ENCODE measurements at places on chromosomes 11 and 22.

DNA sequence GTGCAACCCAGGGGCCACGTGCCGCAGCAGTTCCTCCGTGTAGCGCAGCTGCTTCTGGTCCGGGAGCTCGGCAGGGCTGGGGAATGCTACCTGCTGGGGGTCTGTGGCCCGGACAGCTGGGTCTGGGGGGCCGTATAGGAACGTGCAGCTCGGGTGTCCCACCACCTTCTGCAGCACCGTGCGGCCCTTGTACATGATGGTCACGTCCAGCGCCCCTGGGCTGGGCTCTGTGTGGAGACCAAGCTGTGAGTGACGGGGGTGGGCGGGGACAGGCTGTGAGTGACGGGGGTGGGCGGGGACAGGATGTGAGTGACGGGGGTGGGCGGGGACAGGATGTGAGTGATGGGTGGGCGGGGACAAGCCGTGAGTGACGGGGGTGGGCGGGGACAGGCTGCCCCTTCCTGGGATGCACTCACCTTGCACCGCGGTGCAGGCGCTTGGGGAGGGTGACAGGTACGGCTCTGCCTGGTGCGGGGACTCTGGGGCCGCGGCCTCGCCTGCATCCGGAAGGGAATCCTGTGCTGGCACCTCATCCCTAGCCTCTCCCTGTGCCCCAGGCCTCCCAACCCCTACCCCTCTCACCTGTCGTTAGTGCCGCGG, 2.3 kb downstream of the IRF7 start:
- peak; percentile 57 for DNase-seq

GRCh38 chr22:40408718-40409612, 38.6 kb downstream of the SGSM3 start:
- DNase-seq = no peak

DNA sequence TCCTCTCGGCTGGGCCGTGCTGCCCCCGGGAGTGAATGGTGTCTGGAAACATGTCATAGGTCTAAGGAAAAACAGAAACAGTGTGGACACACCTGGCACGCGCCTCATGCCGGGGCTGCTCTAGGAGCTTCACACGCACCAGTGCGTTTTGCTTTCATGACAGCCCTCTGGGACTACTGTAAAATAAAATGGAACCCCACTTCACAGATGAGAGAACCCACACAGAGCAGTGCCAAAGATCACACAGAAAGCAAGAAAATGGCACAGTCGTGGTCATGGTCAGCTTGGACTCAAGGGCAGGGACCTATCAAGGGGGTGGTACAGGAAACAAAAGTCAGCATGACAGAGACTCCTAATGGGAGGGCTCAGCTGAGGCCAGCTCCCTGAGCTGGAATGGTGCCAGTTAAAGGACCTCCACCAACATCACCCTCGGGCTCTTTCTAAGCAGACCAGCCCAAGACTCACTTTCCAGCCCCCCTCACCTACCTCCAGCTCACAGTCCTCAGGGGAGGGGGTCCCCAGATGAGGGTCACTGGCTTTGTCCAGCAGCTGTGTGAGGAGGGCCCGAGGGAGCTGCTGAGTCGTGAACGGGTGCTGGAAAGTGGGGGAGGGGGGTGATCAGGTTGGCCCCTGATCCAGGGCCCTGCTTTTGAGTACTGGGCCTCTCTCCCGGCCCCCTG, 3.3 kb downstream of the MAP4K2 start:
- no peak for DNase-seq

DNA sequence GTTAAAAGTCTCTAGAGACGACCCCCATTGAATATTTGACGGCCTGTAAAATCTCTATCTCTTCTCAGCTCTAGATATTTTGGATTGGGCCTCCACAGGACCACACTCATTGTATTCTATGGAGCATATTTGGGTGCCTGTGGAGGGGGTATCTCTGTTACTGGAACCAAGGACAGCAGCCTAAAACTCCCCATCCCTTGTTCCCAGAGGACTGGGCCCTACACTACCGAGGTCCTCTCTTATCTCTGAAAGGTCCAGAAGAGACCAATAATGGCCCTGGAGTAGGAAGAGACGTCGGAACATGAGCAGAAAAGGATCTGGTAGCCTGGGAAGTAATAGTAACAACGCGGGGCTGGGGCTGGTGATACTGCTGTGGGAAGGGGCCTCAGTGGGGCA, 542 bp downstream of the HPS4 start:
- DNase-seq = no peak

DNA sequence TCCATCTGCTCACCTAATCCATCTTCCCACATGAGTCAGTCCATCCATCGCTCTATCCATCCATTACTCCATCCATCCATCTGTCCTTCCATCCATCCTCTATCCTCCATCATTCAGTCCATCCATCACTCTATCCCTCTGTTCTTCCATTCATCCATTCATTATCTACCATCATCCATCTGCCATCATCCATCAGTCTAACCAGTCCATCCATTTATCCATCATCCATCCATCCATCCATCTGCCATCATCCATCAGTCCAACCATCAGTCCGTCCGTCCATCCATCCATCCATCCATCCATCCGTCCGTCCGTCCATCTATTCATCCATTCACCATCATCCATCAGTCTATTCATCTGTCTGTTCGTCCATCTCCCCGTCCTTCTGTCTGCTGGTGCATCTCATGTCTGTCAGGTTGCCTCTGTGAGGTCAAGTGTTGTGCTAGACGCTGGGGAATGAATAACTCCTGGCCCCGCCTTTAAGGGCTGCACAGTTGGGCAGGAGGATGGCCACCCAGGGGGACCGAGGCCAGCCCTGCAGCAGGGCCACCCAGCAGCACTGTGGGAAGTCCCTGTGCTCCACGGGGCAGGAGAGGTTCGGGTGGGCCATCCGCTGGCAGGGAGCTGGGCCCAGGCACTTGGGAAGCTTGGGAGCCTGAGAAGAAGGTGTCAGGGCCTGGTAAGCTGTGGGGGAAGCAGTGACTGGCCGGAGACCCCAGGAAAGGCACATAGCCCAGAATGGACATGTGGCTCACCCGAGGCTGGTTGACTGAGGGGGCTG, 137.1 kb downstream of the CTTN start:
- no peak for DNase-seq

GRCh38 chr11:76670485-76671236, at the start of gene LRRC32:
LRRC32 (minus strand) TSS chr11:76670747; CDS start chr11:76665954, 4,793 bp downstream.
- peak; percentile 85 for DNase-seq

GRCh38 chr11:41970681-41971080, 511.2 kb upstream of the LRRC4C start:
- DNase-seq = no peak

DNA sequence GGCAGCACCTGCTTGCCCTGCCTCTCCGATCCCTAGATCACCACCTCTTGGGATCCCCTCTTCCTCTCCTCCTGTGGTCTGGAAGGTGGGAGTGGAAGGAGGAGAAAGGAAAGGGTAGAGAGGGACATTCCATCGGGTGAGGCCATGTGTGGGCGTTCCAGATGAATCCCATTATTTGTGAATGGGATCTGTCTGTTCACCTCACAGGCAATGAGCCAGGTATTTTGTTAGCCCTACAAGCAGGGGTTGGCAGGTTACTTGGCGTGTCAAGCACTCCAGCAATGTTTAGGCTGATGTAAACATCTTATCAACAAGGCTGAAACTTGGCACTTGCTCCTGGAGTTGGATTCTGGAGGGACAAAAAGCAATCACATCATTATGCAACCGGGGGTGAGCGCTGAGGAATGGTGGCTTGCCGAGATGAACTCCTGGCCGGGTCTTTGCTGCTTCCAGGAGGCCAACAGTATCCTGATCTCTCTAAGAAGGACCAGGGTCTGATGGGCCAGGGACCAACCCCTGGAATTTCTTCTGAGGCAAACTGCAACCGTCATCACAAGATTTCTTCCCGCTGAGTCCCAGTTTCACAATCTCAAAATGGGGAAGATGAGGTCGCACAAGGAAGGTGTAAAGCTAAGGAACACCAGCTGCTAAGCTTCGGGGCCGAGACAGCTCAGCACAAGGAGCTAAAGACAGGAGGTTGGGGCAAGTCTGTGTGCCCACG, 7.8 kb downstream of the ADAMTS8 start:
- peak; percentile 72 for DNase-seq

- DNase-seq = no peak
These were observed 342.3 kb downstream of the CADM1 start for GRCh38 chr11:115161876-115162275.

- no peak for DNase-seq
These were observed 25.1 kb upstream of the PLAAT3 start for GRCh38 chr11:63639199-63639832.

DNA sequence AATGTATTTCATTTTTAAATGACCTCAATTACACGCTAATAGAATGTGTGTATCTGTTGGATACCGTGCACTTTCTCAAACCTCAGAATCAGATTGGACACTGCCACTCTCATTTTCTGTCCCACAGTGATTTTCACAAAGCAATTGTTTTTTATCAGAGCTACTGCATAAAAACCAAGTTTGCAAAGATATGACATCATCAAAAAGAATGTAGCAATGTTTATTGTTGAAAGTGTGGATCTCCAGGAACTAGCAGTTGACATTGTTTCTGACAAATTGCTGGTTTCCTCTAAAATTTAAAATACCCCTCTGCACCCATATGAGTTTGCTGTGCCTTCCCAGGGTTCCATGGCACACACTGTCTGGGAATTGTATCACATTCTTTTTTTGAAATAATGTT, 362.7 kb upstream of the DDI1 start:
- no peak for DNase-seq

- peak; percentile 26 for DNase-seq
These were observed 23.8 kb upstream of the FZD4 start for GRCh38 chr11:86978756-86979608.

DNA sequence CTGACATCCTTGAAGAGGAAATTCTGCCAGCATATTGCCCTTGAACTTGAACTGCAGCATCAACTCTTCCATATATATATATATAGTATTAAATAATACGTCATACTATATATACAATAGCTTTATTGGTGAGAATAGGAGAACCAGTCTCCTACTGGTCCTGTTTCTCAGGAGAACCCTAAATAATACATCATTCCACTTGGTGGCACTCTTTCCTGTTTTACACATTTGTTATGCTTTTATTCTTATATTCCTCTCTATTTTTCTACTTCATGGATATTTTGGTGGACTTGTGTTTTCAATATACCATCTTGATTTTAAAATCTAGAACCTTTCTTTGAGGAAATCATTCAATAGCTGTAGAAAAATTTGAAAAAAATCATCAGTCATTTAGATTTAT, 193.3 kb downstream of the TRPC6 start:
- no peak for DNase-seq

DNA sequence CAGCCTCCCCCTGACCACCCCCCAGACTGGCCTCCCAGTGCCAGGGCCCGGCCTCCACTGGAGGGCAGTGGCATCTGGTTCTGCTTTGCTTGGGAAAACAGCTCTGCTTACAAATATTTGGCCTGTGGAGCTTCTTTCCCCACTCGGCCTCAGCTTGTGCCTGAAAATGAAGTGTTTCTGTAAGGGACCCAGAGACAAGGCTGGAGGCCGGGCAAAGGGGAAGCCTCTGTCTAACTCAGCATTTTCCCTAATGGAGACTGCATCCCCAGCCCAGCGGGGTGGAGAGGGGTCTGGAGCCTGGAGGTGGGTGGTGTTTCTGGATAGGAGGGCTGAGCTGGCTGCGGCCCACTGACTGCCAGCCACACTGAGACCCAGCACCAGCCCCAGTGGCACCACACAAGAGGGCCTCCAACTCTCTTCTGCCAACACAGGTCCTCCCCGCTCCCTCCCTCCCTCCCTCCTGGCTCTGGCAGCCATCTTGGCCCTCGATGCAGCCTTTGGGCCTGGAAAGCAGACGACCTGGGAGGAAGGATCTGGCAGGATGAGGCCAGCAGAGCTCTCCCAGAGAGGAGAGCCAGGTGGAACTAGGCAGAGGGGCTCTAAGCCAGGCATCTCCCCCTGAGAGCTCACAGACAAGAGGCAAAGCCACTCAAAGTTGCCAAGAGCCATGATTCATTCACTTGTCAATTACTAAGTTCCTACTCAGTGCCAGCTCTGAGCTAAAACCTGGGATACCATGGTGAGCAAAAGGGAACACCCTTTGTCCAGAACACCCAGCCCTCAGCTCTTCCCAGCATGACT, 77.1 kb upstream of the CD82 start:
- DNase-seq = no peak

DNA sequence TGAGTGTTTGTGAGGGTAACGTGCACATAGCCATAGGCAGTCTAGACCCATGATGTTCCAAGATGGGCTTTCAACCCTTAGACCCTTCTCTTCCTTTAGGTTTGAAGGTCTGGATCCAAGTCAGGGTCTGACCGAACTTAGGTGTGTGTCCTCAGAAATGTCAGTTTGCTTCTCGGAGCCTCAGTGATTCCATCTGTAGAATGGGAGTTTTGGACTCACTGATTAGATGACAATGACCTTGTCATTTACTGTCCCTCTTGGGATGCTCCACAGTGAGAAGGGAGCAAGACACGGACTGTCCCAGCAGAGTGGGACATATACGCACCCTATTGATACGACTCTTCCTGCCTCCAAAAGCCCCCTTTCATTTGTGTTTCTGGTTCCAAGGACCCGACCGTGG, 37.7 kb downstream of the ANO1 start:
- DNase-seq = no peak

DNA sequence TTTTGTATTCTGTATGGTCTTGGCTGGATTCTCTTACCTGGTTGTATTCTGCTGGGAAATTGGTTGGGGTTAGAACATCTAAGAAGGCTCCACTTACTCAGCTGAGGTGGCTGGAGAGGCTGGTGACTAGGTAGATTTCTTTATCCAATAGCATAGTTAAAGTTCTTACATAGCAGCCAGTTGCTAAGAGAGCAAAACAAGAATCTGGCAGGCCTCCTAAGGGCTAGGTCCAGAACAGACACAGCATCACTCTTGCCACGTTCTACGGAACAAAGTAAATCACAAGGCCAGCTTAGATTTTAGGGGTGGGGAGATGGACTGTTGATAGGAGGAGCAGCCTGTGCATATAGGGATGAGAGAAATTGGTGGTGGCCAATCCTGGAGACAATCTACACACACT, 141.3 kb upstream of the CCDC90B start:
- no peak for DNase-seq

DNA sequence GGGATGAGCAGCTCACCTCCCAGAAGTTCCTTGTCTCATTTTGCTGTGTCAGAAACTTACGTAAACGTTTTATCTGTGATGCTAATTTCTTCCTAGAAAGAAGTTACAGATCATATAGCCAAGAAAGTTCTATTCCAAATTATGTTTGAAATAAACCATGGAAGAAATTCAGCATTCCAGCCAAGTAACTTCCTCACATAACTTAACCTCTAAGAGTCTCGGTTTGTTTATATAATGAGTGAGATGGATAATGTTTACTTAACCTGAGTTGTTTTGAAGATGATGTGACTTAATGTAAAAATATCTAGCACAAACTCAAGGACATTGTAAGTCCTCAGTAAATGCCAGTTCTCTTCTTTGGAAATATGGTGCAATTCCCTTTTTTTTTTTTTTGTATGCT, 8.9 kb upstream of the MUC15 start:
- DNase-seq = no peak

GRCh38 chr11:29490938-29491337, 525.9 kb downstream of the KCNA4 start:
- DNase-seq = no peak

GRCh38 chr11:58600510-58600909, 21.6 kb downstream of the ZFP91 start:
- DNase-seq = no peak

DNA sequence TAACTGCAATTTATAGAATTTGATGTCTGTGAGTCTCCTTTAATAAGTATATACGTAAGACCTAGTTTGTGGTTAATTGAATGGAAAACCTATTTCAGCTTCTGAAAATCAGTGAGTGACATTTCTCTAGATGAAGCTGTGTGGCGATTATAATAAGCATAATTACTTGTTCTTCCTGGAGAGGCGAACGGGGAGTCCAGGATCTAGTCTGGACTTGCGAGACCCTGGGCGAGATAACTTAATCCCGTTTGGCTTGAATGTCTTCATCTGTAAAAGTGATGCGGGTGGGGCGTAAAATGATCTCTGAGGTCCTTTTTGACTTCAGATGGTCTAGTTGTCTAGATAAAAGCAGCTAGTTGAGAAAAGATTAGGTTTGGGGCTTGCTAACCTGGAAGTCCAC, 1.1 kb downstream of the PRRG4 start:
- DNase-seq = no peak

Measured in suppressor macrophage (primary cell).